GM12864 (cell line): ENCODE measurements at places on chromosomes 6 and 20.

DNA sequence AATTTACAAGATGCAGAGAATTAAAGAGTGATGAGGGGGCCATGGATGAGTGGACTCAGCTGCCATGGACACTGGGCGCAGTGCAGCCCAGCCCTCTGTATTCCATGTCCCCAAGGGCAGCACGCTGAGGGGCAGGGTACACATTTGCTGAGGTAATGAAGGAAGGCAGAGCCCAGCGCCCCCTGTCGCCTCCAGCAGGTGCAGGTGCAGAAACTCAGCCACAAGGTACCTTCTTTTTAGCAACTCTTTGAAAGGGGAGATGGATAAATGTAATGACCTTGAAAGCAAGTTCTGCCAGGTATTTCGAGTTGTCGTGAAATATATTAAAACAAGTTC is 7.1 kb downstream of the CD93 start:
- no peak for DNase-seq

GRCh38 chr20:44862286-44862685 is 23.2 kb upstream of the YWHAB start:
- DNase-seq = no peak

DNA sequence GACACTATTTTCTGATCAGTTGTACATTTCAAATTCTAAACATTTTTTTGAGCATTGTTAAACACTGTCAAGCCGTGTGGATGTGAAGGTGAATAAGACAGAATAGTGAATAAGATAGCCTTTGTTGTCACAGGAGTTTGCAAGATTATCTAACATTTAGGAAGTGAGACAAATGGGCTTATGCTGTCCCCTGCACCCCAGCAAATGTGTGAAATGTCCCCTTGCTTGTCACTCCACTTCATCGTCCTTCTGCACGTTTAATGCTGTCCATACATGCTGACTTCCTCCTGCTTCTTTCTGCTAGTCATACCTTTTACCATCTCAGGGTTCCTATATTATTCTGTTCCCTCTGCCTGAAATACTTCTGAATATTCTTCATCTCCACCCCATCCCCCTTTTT is 62.6 kb downstream of the CBFA2T2 start:
- DNase-seq = no peak

GRCh38 chr6:428047-428603 is 36.6 kb downstream of the IRF4 start:
- DNase-seq = no peak

- DNase-seq = no peak
Measured at GRCh38 chr20:32140603-32141002, 31.1 kb downstream of the TM9SF4 start.

- DNase-seq = no peak
Measured at GRCh38 chr6:130610303-130610702, 216.9 kb upstream of the SMLR1 start.

GRCh38 chr20:59153832-59154231 is 9.8 kb upstream of the ZNF831 start:
- no peak for DNase-seq

GRCh38 chr6:109526905-109527628 is 44.0 kb upstream of the ZBTB24 start:
- DNase-seq = peak; percentile 37

DNA sequence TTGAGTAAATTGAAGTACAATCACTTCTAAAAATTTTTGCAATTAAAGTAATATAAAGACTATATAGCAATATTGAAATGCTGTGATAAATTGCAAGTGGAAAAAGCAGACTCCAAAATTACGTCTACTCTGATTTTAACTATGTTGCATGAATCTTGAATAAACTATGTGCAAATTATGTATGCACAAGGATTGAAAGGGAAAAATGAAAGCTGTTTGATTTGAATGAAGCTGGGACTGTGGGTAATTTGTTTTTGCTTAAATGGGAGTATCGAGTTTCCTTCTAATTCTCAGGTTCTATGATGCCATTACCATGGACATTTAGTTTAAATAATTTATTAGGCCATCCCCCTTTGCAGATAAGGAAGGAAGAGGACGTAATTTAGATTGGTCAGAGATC is 198.7 kb upstream of the MYLIP start:
- no peak for DNase-seq
